ENCODE measurements at places on chromosomes 4 and X. TPM values are rescaled to one million over a fixed set of nuclear protein-coding genes. Genes with fewer than 3 reads are reported as not detected.

PHEX gene
- total RNA-seq: 5.8 TPM

OTC gene
- total RNA-seq: 1.5 TPM

ZCCHC18 gene
- total RNA-seq: 0.42 TPM

PHOX2B gene
- total RNA-seq: not detected

KLHL13 gene
- total RNA-seq: 4.1 TPM

IGFBP7 gene
- 527 TPM for total RNA-seq

HPGD gene
- 62.6 TPM for total RNA-seq

SCML1 gene
- total RNA-seq: 7.7 TPM

STARD8 gene
- 18.8 TPM for total RNA-seq

FRYL gene
- total RNA-seq: 72.7 TPM

MAOB gene
- total RNA-seq: 19.5 TPM
